NCI-H510A treated with DMSO at 0.1 percent for 48 hours (cell line): ENCODE measurements at places on chromosomes 13 and 19.

DNA sequence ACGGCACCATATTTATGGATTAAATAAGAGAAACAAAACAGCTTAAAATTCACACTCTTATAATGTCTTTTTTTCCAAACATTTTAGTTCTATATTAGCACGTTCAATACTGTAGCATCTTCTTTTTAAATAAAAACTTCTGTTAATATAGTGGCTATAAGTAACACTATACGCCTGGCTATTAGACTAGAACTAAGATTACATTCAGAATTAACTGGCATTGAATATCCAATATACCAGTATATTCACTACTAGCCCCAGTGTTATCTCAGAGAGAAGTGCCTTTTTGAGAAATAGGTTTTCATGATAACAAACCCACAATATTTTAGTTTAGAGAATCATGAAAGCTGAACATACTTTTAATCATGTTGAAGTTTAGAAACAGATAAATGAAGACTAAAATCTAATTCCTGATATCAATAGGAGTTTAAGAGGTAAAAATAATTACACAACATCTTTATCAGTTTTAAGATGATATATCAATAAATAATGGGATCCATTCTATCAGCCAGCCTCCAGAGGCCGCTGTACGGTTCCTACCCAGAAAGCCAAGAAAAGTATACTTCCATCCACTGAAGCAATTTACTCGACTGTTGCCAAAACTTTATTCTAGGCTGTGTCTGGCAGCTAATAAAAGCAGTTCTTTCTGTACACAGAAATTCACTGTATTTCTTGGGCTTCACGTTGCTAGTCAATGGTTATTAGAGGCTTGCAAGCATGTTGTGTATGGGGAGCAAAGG, 1113.4 kb upstream of the MIR17HG start:
- DNase-seq, result no peak

GRCh38 chr13:110475550-110476219, 85.8 kb downstream of the RAB20 start:
- DNase-seq, result no peak

DNA sequence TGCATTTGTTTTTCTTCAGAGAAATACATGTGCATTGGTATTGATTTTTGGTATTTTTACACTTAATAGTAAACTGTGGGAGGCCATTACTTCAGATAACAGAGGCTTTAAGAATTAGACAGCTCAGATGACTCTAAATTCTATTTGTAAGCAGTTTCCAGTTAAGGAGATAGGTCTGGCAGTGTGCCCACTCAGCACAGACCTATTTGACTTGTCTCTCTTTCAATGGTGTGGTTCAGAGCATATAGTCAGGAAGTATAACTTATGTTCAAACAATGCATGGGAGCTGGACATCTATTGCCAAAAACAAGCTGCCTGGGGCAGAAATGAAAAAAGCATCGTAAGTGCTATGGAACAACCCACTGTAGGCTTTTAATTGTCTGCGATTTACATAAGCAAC, 370.7 kb downstream of the HS6ST3 start:
- DNase-seq, result peak; percentile 50

- no peak for DNase-seq
Measured at GRCh38 chr19:33654840-33655508, 33.2 kb downstream of the CHST8 start.

DNA sequence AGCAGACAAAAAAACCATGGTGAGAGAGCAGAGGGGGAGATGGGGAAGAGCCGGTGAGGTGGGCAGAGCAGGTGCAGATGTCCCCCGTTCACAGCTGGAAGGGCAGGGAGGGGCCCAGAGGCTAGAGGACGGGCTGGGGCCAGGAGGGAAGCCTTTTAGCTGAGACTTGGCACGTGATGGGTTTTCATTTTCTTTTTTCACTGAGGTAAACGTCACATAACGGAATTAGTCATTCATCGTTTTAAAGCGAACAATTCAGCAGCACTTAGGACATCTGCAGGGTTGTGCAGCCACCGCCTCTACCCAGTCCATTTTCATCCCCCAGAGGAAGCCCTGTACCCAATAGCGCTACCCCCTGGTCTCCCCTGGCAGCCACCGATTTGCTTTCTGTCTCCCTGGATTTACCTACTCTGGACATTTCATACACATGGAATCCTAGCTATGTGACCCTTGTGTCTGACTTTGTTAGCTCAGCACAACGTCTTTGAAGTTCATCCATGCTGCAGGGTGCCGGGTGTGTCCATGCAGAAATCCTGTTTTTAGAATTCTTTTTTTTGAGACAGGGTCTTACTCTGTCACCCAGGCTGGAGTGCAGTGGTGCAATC, 16.0 kb upstream of the EMC10 start:
- no peak for DNase-seq

GRCh38 chr19:535017-535835, 3.7 kb downstream of the CDC34 start:
- no peak for DNase-seq

DNA sequence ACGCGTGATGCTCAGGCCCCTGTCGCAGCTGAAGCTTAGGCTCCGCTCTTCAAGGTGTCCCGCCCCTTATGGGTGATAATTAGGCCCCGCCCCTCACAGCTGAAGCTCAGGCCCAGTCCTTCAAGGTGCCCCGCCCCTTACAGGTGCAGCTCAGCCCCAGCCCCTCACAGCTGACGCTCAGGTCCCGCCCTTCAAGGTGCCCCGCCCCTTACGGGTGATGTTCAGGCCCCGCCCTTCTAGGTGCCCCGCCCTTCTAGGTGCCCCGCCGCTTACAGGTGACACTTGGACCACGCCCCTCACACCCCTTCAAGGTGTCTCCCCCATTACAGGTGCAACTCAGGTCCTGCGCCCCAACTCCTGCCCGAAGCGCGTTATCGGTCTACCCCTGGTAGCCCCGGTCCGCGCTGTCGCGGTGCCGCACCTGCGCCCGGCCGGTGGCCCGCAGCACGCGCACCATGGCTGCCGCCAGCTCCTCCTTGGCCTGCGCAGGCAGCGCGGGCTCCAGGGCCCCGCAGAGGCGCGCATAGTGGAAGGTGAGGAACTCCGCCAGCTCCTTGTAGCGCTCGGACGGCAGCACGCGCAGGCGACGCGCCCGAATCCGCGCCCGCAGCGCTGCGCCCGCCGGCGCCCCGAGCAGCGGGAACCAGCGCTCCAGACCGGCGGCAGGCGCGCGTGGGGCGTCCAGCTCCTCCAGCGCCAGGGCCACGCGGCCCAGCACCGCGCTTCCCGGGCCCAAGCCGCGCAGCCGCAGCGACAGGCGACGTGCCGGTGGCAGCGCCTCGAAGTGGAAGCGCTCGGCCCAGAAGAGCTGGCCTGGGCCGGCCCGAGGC, 7.3 kb downstream of the RASAL3 start:
- no peak for DNase-seq

- DNase-seq, result peak; percentile 4
Measured at GRCh38 chr19:30669329-30670010, 297.3 kb downstream of the ZNF536 start.

DNA sequence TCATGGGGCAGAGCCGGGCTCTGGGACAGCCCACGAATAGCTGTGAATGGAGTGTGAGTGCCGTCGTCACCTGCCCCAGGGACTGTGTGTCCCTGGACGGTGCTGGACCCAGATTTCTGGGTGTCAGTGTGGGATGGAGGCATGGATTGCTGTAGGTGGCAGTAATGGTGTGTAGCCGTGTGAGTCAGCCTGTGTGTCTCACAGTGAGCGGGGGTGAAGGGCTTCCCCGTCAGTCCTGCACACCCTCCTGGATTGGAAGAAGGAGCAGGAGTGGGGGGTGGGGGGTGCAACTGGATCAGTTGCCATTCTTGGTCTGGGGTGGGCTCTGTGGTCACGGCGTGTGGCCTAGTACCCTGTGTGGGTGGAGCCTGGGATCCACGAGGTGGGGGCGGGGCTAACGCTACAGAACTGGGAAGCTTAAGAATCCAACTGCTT, 6.5 kb upstream of the LTBP4 start:
- DNase-seq, result no peak

- no peak for DNase-seq
Measured at GRCh38 chr13:105984236-105984635, 551.2 kb downstream of the EFNB2 start.

- DNase-seq, result no peak
Measured at GRCh38 chr13:40492511-40492910, 173.9 kb downstream of the FOXO1 start.

DNA sequence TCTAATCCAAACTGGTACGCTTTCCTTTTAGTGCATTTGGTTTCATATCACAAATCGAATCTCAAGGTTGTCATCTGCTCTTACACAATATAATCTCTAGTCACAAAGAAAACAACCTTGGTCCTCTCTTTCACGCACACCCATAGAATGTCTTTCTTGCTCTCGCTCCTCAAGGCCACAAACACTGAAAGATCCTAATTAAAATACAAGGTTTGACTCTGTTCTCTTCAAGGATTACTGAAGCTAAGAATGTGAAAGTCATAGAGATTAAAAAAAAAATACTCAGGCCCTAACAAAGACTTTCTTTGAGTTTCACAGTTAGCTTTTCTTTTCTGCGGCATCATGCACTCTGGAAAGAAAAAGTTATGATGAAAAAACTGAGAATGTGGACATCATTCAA, 891.5 kb downstream of the EFNB2 start:
- DNase-seq, result no peak

GRCh38 chr19:38032951-38033350, 125.9 kb downstream of the SIPA1L3 start:
- no peak for DNase-seq

- DNase-seq, result peak; percentile 68
Measured at GRCh38 chr19:12611361-12611699, 610 bp downstream of the ZNF791 start.

DNA sequence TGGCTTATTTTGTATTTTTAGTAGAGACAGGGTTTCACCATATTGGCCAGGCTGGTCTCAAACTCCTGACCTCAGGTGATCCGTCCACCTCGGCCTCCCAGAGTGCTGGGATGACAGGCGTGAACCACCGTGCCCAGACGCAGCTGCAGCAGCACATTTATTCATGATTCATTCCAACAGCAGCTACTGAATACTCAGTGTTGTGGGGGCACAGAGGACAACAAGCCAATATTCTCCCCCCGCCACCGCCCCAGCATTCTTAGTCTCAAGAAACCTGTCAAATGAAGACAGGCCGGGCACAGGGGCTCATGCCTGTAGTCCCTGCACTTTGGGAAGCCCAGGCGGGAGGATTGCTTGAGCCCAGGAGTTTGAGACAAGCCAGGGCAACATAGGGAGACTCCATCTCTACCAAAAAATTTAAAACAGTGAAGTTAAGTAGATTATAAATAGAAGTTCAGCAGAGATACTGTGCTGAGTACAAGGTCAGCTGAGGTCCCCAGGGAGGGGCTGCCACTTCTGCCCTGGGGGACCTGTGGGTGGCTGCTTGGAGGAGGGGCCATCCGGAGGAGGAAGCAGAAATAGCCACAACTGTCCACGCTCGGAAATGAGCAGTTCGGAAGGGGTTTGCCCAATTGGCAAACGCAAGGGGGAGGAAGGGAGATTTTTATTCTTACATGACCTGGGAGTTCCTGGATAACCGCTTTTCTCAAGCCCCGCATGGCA, 4.3 kb downstream of the DOT1L start:
- no peak for DNase-seq

DNA sequence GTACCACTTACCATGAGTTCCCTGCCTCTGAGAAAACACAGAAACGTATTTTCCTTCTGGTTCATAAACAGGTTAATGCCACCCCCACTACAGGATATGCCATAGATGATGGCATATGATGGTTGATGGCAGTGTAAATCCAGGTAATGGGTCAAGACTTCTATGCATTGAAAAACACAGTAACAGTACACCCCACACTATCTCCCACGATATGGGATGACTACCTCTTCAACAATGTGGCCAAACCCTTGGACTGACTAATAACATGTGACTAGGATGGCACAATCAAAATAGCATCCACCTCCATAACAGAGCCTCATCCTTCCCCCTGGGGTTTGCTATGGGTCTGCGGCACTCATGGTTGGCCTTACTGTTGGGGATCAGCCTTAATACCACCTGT, 22.0 kb downstream of the ZNF235 start:
- DNase-seq, result no peak

- no peak for DNase-seq
Measured at GRCh38 chr13:103788061-103788652, 721.9 kb upstream of the SLC10A2 start.

DNA sequence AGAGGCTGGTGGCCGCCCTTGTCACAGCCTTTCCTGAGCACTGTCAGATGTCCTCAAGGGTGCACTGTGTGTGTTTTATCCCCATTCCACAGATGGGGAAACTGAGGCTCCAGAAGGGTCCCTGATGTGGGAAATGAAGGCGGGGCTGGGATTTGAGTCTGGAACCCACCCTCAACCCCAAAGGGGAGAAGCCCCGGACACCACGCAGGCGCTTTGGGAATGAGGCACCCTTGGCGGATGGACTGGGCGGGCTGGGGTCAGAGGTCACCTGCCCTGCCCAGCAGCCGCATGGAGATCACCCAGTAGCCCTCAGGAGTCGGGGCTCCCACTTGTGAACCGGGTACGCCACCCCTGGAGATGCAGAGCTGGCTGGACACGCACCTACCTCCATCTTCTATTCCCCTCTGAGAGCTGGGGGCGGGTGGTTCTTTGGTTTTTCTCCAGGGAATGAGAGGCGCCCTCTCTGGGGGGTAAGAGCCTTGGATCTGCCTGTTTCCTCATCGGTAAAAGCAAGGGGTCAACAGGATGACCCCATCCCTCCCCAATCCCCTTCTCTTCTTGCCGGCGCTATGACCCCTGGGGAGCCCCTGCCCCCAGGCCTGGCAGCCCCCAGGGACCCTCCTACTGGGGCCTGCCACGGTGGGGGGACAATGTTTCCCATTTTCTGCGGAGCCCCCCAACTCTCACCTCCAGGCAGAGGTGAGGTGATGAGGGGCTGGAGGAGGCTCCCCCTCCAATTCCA, 8.3 kb upstream of the ONECUT3 start:
- DNase-seq, result no peak

GRCh38 chr13:23506807-23507291, 63.4 kb upstream of the TNFRSF19 start:
- no peak for DNase-seq

GRCh38 chr13:35349673-35350278, 126.7 kb downstream of the MAB21L1 start:
- DNase-seq, result no peak

DNA sequence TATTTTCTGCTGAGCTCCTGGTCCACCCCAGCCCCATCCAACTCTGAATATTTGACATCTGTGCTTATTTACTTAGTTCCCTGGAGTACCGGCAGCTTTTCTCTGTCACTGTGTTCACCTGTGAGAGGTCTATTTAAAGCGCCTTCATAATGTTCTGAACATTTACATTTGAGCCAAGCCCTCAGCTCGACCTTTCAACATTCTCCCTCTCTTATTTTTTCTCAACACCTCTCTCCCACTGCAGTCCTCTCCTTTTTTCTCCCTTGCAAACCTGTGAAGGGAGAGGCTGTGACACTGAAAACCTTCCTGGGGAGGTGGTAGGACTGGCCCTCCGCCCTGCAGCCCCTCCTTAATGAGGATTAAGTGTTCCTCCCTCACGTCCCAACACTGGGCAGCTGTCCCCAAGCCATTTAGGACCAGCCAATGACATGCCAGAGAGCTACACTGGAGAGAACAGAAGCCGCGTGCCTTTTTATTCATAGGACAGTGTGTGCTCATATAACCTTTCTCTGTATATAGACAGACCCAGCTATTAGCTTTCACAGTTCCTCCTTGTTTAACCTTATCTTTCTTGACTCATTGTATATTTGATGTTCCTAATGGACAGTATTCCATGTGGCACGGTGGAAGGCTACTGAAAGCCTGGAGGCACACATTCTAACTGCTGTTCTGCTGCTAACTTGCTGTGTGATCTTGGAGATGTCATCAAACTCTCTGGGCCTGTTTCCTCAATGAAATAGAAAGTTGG, 134.8 kb downstream of the NUFIP1 start:
- DNase-seq, result peak; percentile 60

GRCh38 chr13:21938168-21938567, 267.3 kb downstream of the FGF9 start:
- DNase-seq, result no peak
